ENCODE measurements at places on chromosomes 1 and 21.

DNA sequence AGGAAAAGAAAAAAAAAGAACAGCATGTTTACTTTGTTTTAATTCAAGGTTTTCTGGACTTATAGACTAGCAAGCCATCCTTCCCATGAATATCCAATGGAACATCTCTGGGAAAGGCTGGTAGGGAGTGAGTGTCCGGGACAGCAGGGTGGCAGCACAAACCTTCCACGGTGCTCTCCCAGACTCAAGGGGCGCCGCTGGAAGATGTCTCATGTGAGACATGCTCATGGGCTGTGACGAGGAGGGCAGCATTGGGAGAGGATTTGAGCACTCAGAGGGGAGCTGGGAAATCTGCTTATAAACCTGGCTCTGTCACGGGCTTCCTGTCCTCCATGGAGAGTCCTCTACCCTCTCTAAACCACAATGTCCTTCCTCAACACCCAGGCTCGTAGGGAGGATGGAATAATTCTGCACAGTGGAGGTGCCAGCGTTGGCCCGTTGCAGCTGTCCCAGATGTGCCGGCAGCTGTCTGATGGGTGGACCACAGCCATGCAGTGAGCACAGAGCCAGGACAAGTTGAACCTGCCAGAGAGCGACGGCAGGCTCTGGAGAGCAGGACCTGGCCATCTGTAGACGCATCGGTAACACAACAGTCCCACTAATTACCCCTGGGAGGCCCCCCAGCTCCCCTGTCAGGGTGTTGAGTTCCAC, 100.1 kb upstream of the IGSF21 start:
- DNase-seq = no peak

DNA sequence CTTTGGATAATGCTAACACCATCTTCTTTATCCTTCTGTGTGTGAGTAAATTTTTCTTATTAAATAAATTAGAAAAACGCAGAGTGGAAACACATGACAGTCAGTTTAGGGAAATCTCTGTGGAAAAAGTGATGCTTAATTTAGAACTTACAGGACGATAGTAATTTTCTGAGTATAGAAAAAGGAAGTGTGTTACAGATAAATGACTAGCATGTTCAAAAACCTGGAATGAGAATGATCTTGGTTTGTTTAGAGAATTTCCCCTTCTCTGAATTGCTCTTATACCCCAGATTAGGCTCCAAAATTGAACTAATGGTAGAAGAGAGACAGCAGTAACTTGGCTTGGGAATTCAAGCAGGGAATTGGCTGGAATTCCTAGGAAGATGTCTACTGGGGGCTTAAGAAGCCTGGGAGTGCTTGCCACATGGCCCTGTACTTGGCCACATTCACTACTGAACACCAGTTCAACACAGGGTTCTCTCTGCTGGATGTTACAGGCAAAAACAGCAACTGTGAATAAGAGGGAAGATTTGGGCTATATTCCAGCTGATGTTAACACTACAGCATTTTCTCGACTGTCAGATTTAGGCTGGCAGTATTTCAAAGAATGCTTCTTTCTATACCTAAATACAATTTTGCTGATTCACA, 1004.2 kb downstream of the TTLL7 start:
- no peak for DNase-seq

- DNase-seq = no peak
Observed at GRCh38 chr21:42581993-42582786, 68.5 kb downstream of the SLC37A1 start.

DNA sequence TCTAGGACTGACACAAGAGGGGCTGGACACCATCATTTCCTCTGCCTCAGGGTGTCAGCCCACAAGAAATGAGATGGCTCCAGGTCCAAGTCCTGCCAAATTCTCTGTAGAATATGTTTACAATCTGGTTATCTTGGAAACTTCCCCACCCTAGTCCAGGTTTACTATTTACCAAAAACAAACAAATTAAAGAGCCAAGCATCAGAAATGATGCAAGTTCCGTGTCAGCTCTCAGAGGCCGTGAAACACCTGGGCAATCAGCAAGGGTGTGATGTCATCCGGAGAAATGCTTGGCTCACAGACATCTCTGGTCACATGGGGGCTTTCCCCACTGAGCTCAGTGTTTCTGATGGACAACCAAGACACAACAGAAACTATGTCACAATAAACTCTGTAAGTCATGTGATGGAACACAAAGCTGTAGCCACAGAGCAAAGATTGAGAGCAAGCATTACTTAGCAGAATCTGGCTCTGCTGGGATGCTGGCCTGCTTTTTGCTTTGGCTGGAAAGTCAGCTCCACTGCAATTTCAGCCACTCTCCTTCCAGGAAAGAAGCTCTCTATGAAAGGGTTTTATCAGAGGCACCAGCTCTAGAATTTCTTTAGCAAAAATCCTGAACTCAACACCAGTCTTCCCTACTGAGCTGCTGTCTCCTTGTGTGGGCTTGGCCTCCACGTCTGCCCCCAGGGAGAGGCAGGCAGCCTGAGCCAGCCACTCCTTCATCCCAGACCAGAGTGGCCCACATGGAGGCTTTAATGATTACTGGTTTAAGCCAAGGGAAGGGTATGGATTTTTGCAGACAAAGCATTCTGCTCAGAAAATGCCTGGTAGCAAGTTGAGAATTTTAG, 55.9 kb downstream of the NENF start:
- DNase-seq = no peak

- DNase-seq = no peak
Observed at GRCh38 chr1:167587872-167588271, 34.3 kb upstream of the CREG1 start.

DNA sequence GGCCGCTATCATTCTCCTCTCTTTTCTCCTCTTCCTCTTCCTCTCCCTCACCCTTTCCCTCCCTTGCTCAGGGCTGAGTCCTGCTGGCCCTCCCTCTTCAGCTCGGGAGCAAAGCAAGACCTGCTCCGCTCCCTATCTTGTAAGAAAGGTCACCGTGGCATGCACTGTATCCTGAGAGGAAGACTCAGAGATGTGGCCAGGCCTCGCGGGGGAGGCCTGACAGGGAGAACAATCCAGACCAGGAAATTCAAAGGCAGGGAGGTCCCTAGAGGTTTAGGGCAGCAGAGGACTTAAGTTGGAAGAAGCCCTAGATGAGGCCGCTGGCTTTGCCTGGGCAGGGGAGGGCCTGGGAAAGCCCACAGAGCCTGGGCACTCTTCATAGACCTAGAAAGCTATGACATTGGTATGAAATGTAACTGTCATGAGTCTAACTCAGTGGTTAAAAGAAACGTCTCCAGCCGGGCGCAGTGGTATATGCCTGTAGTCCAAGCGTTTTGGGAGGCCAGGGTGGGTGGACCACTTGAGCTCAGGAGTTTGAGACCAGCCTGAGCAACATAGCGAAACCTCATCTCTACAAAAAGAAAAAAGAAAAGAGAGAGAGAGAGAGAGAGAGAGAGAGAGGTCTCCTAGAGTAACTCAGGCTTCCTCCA, 14.6 kb upstream of the PTAFR start:
- DNase-seq = no peak

DNA sequence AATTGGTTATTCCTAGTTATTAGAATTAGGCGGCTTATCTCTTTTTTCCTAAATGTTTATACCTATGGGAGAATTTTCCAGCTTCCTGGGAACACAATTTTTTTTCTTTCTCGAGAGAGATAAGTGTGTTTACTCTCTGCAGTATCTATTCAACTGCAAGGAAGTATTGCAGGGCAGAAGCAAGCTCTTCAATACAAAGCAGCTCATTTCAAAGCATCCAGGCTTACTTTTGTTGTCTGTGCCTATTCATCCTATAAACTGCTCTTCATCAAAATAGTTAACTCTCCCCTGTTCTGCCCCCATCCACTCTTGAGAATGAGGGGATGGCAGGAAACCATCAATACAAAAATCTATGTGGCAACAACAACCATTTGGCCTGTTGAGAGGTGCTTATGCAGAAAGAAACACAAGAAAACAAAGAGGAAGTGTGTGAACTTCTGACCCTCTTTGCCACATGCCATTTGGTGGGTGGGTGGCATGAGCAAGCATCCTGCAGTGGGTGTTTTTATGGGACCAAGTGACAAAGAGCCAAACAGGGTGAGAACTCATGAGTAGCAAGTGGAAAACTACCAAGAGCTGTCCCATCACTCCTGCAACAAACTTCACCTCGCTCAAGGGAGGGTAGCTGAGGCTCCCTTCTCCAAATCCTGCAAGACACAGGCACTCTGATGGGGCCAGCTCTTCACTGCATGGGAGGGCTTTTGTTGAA, 50.6 kb upstream of the MRPS6 start:
- peak; percentile 26 for DNase-seq

DNA sequence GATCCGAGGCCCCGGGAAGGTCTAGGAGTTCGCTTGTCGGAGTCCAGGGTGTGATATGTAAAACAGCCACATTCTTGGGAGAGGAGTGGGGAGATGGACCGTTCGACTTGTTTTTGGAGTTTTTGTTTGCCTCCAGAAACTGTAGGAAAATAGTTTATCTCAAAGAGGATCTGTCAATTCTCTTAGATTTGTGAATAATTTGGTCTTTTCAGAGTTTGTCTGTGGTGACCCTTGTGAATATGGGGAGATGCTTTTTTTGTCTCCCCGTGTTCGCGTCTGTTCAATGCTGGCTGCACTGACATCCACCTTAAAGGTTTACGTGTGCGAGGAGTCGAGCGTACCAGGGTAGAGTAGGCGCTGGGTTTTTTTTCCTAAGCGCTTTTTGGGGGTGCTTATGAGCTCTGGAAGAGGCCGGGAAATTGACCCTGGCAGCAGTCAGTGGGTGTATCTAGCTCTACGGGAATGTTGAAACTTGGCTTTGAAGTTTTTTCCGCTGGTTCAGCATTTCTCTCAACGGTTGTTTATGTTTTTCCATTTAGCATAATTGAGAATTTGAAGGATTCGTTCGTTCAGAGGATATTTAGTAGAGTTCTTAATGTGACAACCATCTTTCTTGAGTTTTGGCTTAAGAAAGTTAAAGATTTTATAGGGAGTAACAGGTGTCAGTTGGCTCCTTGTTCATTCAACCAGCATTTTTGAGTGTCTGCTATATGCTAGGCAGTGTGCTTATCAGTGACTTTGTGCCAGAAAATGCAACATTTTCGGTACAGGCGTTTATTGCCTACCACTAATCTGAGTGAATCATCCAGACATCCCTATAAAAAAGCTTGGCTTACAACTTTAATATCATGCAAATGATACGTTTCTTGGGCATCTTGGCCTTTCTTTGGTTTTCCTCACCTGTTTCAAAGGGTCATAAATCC, 1.2 kb downstream of the SZRD1 start:
- peak; percentile 15 for DNase-seq

DNA sequence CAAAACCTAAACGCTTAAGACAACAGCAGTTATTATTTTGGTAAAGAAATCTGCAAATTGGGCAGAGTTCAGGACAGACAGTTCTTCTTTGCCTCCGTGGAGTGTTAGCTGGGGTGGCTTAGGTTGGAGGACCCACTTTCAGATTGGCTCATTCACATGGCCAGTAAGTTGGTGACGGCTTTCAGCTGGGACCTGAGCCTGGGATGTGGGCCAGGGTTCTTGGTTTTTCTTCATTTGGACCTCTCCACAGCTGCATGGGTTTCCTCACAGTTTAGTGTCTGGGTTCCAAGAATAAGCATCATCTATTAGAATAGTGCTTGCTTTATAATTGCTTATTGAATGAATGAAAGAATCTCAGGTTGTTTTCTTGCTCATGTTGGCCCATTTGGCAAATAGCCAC, 72.2 kb downstream of the ATF6 start:
- no peak for DNase-seq

GRCh38 chr1:35929730-35930592, 944 bp upstream of the AGO3 start:
- DNase-seq = peak; percentile 44

DNA sequence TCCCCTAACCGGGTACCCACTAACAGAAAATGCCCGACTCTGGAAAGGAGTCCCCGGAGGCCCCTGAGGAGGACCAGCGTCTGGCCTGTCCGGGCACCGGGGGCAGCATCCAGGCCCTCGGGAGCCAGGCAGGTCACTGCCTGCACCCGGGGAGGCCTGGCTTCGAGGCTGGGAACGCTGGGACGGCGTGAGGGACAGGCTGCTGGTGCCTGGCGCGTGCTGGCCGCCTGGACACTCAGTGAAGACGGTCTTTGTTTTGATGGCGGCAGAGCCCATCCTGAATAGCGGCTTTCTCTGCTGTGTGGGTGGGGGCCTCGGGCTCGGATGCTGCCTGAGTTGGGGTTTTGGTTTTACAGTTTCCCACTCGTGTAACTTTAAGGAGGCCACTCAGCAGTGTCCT, 37.6 kb downstream of the PRKCZ start:
- DNase-seq = no peak

All from activated CD4-positive, alpha-beta T cell treated with anti-CD3 and anti-CD28 coated beads, Interleukin-2, amount 10 ng/mL, durations not matched to agents 7 days and 5 days (primary cell).